Esophagus squamous epithelium (tissue), 5 donors: ENCODE measurements at places on chromosomes 3 and 15.

GRCh38 chr3:146542978-146543377 lies 1.4 kb downstream of the PLSCR1 start:
- H3K27me3 ChIP-seq = no peaks in the 10 kb centered on the region
- no peaks in the 10 kb centered on the region for H3K36me3 ChIP-seq
- peak overlapping the region; percentile 97 for H3K27ac ChIP-seq
- H3K4me3 ChIP-seq = peak overlapping the region; percentile 86
- peaks cover 25% of the 10 kb centered on the region for H3K4me1 ChIP-seq

DNA sequence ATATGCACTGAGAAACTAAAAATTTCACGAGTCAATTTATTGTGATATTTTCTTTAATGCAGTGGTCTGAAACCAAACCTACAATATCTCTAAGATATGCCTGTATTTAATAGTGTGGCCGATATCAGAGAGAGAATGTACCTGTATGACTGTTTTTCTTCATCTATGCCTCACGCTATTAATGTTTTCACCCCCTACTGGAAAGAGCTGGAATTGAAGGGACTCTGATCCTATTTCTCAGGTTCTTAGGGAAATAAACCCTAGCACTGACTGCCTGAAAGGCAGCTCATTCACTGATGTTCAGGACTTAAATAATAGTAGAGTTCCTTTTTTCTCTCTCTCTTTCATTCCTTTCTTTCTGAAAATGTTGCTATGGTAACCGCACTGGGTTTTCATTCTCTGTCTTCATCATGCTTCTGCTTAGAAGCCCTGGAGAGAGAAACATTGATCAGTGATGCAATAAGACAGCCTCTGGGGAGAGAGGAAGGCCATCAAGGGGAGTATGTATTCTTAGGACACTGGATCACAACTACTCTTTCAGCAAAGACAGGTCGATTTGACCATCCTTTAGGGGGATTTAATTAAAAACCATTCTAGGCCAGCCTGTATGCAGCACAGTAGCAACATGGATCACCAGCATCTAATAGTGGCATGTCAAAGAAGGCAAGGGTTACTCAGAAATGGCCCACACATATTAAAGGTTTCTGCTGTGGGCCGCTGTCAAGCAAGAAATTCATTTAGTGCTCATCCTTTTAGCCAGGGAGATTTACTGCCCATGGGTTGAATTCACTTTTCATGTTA lies 1135.7 kb downstream of the IGSF11 start:
- no peak overlapping the region for H3K27ac ChIP-seq
- no peaks in the 10 kb centered on the region for H3K27me3 ChIP-seq
- no peak overlapping the region for H3K4me3 ChIP-seq
- no peak for DNase-seq
- no peaks in the 10 kb centered on the region for H3K36me3 ChIP-seq
- H3K4me1 ChIP-seq = no peaks in the 10 kb centered on the region

- DNase-seq = no peak
- no peak overlapping the region for H3K27ac ChIP-seq
- no peaks in the 10 kb centered on the region for H3K4me1 ChIP-seq
- no peak overlapping the region for H3K4me3 ChIP-seq
Observed at GRCh38 chr15:57625703-57626448, 34.2 kb downstream of the MYZAP start.

DNA sequence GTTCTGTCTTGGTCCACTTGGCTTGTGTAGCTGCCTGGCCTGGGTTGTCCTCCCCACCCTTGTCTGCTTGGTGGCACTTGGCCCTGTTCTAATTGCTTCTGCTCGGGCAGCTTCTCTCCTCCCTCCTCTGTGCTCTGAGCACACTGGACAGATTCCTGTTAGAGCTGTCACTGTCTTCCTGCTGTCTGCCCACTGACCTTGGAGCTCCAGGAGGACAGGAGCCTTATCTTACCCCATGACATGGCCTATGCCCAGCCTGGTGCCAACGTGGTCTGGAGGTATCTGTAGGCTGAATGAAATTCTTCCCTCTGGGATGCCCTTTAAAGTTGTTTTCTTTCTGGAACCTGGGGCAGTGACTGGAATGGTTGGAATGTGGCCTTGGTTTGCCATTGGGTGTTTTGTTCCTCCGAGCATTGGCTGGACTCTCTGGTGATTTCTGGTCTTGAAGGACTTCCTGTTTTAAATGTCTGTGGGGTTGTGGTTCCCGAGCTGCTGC lies 94.1 kb downstream of the FAM43A start:
- H3K27ac ChIP-seq = no peak overlapping the region
- DNase-seq = no peak
- H3K4me1 ChIP-seq = no peaks in the 10 kb centered on the region

GRCh38 chr3:186754006-186754405 lies 29.4 kb upstream of the EIF4A2 start:
- H3K4me1 ChIP-seq = peaks cover 11% of the 10 kb centered on the region
- no peak overlapping the region for H3K4me3 ChIP-seq
- H3K27me3 ChIP-seq = no peaks in the 10 kb centered on the region
- DNase-seq = no peak
- no peaks in the 10 kb centered on the region for H3K36me3 ChIP-seq

DNA sequence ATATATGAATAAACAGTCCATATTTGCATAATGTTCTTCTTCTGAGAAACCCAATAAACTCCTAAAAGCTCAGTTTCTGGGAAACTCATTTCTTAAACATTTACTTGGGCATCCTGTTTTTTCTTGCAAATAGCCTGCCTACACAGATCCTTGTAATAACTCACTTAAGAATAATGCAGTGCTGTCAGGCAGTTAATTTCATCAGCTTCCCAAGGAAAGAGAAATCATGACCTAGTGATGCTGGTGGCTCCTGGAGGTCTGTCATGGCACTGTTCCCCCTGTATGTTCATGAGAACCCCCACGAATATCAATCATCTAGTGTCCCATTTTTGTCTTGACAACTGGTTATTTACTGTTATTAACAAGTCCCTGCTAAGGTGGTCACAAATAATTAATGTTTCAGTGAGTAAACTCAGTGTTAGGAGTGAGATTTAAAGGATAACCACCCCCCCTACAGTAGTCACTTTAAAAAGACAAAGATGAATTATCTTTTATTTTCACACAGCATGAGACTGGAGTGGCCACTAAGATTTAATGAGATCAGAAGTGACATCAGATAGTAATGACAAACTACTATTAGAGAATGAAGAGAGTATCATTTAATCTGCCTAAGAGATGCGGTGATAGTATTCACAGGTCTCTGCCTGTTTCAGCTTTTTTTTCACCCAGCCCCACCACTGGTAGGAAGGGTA lies 279.5 kb upstream of the NECTIN3 start:
- H3K36me3 ChIP-seq = no peaks in the 10 kb centered on the region
- no peaks in the 10 kb centered on the region for H3K4me1 ChIP-seq
- DNase-seq = no peak
- H3K27me3 ChIP-seq = no peaks in the 10 kb centered on the region
- H3K4me3 ChIP-seq = no peak overlapping the region

DNA sequence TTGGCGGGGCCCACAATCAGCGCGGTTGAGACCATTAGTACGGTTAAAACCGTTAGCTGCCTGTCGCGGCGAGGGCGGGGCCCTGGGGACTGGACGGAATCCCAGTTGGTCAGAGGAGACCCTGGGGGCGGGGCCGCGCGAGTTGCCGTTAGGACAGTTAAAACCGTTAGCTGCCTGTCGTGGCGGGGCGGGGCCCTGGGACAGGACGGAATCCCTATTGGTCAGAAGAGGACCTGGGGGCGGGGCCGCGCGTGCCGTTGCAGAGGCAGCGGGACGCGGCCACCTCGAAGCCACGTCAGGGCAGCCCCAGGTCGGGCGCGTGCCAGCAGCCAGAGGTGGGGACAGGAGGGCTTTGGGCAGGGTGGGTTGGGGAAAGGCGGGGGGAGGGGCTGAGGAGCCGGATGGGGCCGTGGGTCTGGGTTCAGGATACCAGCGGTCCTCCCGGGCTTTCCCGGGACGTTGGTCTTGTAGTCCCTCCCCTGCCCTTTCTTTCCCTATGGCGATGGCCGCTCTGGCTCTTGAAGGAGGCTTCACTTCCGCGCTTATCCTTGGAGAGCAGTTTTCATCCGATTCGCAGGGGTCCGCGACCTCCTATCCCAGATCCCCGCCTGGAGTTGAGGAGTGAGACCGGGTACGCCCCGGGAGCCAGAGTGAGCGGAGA lies 28.0 kb downstream of the KLHDC8B start:
- no peak for DNase-seq
- H3K36me3 ChIP-seq = no peaks in the 10 kb centered on the region
- H3K4me1 ChIP-seq = no peaks in the 10 kb centered on the region
- peaks cover 5% of the 10 kb centered on the region for H3K27me3 ChIP-seq

GRCh38 chr3:115989684-115990421 lies 366.5 kb downstream of the GAP43 start:
- no peak overlapping the region for H3K27ac ChIP-seq
- DNase-seq = no peak
- no peaks in the 10 kb centered on the region for H3K4me1 ChIP-seq
- no peaks in the 10 kb centered on the region for H3K27me3 ChIP-seq
- no peaks in the 10 kb centered on the region for H3K36me3 ChIP-seq

DNA sequence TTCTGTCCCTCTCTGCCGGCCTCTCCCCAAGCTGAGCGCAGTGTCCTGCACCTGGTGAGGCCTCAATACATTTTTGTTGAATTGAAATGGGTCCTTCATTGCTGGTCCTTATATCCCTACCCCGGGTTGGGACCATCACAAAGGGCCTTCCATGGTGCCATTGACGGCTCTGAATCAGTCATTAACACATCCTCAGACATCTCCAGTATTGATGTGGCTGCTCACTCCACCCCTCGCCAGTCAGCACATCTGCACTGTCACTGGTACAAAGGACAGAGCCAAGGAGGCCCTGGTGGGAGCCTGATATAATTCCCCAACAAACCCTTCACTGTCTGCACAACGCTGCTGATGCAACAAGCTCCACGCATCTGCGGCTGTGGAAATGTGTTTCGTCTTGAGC lies 191.6 kb upstream of the TOPAZ1 start:
- H3K36me3 ChIP-seq = no peaks in the 10 kb centered on the region
- no peak overlapping the region for H3K4me3 ChIP-seq
- DNase-seq = no peak
- no peaks in the 10 kb centered on the region for H3K4me1 ChIP-seq
- H3K27me3 ChIP-seq = peaks cover 49% of the 10 kb centered on the region

DNA sequence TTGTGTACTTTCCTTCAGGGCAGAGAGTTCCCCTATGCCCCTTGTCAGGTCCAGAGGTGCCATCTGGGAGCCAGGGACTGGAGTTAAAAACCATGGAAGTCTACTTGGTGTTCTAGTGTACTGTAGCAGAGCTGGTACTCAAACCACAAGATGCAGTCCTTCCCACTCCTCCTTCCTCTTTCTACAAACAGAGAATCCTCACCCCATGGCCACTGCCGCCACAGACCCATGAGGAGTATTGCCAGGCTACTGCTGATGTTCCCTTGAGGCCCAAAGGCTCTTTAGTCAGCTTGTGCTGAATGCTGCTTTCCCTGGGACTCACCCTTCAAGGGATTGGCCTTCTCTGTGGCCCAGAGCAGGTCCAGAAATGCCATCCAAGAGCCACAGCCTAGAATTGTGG lies 229.2 kb upstream of the ZPLD1 start:
- DNase-seq = no peak
- H3K27me3 ChIP-seq = no peaks in the 10 kb centered on the region
- H3K36me3 ChIP-seq = no peaks in the 10 kb centered on the region
- peaks cover 15% of the 10 kb centered on the region for H3K4me1 ChIP-seq
- H3K4me3 ChIP-seq = no peak overlapping the region

DNA sequence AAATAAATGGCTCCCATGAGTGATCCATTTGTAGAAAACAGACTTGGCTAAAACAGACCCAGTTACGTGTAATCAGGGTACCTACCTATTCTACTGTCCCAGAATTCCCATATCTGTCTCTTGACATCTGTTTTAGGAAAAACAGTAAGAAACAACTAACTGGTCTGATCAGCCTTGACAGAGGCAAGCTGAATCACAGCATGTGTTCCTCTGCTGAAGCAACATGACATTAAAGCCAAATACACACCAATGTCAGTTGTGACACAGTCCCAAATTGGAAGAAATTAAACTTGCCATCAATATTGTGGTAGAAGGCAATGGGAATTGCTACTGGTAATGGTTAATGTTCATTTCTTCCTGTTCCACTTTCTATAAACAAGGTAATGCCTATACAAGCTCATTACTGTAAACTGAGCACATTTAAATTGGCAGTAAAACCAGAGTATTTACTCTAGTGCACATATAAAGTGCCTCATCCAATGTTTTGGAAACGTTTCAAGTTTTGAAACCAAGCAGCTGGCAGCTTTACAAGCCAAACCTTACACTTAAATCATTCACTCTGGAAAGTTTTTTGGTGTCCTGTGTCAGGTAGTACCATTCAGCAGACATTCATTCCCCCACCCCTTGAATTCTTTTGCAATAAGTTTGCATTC lies 27.0 kb downstream of the ALDH1A2 start:
- no peaks in the 10 kb centered on the region for H3K27me3 ChIP-seq
- H3K4me3 ChIP-seq = no peak overlapping the region
- no peaks in the 10 kb centered on the region for H3K36me3 ChIP-seq

DNA sequence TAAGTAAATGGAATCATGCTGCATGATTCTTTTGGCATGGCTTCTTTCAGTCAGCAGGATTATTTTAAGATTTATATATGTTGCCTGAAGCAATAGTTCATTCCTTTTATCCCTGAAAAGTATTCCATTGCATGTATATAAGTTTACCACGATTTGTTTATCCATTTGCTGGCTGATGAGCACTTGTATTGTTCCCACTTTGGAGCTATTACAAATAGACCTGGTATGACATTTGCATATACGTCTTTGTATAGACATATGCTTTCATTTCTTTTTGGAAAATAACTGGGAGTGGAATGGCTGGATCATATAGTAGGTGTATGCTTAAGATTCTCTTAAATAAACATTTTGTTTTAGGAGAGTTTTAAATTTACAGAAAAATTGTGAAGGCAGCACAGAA lies 79.3 kb upstream of the CBLB start:
- no peak overlapping the region for H3K4me3 ChIP-seq
- no peaks in the 10 kb centered on the region for H3K27me3 ChIP-seq
- H3K27ac ChIP-seq = no peak overlapping the region
- no peaks in the 10 kb centered on the region for H3K4me1 ChIP-seq
- H3K36me3 ChIP-seq = no peaks in the 10 kb centered on the region

DNA sequence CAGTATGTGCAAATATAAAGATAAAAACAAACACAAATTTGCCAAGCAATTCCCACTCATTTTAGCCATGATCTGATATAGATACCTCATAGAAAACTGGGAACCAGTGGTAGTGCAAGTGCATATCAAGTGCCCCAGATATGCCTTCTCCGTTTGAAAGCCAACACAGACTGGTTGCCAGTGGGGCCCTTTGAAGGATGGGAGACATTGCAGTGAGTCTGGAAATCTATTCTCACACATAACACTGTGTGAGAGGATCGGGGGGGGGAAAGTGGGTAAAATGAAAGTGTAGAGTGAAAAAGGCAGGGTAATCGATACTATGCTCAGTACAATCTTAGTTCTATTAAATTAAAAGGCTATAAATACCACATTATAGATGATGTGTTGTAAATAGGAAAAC lies 83.0 kb downstream of the CBLB start:
- no peak overlapping the region for H3K27ac ChIP-seq
- H3K27me3 ChIP-seq = no peaks in the 10 kb centered on the region
- no peaks in the 10 kb centered on the region for H3K4me1 ChIP-seq
- no peak overlapping the region for H3K4me3 ChIP-seq
- DNase-seq = no peak

GRCh38 chr15:38017721-38018120 lies 83.3 kb downstream of the TMCO5A start:
- no peaks in the 10 kb centered on the region for H3K27me3 ChIP-seq
- no peak for DNase-seq
- no peaks in the 10 kb centered on the region for H3K4me1 ChIP-seq
